ENCODE measurements at places on chromosomes 4 and X.

- DNase-seq = no peak
Observed at GRCh38 chrX:150621652-150622051, 53.2 kb downstream of the MTM1 start.

GRCh38 chrX:42075032-42075431 is 151.7 kb upstream of the CASK start:
- DNase-seq = no peak

GRCh38 chr4:25403699-25404098 is 26.6 kb downstream of the ANAPC4 start:
- no peak for DNase-seq

- DNase-seq = no peak
Observed at GRCh38 chr4:123838474-123838873, 441.9 kb downstream of the SPRY1 start.

DNA sequence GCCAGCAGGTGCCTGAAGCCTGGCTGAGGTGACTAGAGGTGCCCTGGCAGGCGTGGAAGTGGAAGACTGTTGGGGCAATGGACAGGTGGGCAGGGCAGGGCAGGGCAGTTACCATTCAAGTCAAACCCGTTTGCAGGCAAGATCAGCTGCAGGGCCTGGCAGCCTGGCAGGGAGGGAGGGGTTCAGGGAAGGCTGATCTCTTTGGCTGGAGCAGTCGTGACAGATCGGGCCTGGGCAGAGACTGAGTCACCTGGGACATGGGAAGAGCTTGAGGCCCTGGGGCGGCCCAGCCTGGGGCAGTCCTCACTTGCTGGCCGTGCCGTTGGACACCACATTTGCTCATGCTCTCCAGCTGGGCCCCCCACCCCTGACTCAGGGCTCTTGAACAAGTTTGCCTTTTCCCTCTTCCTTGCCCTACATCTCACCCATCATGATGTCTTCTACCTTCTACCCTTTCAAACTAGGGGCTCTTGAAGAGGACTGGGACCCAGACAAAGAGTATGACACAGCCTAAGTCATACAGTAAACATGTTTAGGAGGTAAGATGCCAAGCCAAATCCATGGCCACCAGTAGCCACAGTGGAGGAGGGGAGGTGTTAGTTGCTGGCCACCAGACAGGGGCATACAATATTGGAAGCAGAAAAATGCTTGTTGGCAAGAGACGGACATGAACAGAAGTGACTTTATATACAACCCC is 2.0 kb upstream of the ZNF185 start:
- no peak for DNase-seq

- DNase-seq = no peak
Observed at GRCh38 chrX:10577853-10578252, 42.5 kb downstream of the MID1 start.
